Body of pancreas (tissue), 4 donors: ENCODE measurements at places on chromosomes 4 and X. TPM values are rescaled to one million over a fixed set of nuclear protein-coding genes. Genes with fewer than 3 reads are reported as not detected.

DNA sequence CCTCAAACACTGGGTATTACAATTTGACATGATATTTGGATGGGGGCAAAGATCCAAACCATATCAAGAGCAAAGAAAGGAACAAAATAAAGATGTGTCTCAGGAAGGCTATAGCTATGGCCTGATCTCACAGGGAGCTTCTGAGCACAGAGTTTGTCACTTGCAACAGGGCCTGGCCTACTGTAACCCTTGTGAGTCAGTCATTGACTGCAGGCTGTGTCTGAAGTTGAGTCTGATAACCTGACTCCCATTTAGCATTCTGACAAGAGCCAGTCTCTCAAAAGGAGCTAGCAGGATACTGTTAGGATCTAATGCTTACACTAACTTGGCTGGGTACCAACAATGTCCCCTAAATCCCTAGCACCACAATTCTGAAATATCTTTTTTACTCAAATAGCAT, 612.5 kb upstream of the TECRL start:
- H3K27me3 ChIP-seq, result no peaks in the 10 kb centered on the region
- H3K27ac ChIP-seq, result no peak overlapping the region
- DNase-seq, result no peak
- H3K36me3 ChIP-seq, result no peaks in the 10 kb centered on the region

DNA sequence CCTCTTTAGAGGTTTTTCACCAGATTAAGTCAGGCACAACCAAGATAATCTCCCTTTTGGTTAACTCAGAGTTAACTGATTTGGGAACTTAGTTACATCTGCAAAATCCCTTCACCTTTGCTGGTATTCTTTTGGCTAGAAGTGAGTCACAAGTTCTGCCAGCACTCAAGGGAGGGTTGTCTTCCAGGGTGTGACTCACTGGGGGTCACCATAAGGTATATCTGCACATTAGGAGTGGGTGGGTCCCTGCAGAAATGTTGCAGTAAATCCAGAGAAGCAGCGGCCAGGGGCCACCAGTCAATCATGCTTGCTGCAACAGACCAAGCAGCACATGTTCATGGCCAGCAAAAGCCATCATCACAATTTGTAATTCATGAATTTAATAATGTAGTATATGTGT, 59.8 kb upstream of the MAML3 start:
- no peak for DNase-seq
- H3K27me3 ChIP-seq, result no peaks in the 10 kb centered on the region
- no peak overlapping the region for H3K4me3 ChIP-seq
- no peaks in the 10 kb centered on the region for H3K36me3 ChIP-seq
- H3K27ac ChIP-seq, result no peak overlapping the region

PAGE4 gene
- total RNA-seq, result not detected

- no peaks in the 10 kb centered on the region for H3K27me3 ChIP-seq
- H3K4me3 ChIP-seq, result no peak overlapping the region
- no peak overlapping the region for H3K27ac ChIP-seq
- H3K4me1 ChIP-seq, result peaks cover 21% of the 10 kb centered on the region
- no peaks in the 10 kb centered on the region for H3K36me3 ChIP-seq
Measured at GRCh38 chr4:10047967-10048366, 26.7 kb upstream of the SLC2A9 start.

DNA sequence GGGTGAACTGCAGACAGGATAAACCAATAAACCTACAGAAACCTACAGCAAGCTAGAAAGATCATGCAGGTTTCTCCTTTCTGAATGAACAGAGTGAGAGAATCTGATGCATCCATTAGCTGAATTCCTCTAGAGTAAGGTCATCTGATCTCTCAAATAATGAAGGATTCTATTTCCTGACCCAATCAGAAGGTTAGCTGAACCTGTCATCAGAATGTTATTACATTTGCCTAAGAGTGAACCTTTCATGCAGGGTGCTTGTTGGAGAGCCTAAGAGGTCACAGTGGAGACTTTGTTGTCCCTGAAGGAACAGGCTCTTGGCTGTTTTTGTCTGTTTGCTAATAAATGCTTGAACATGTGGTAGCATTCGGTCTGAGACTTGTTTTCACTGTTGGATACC, 24.0 kb downstream of the MEPE start:
- peaks cover 10% of the 10 kb centered on the region for H3K4me1 ChIP-seq
- H3K36me3 ChIP-seq, result no peaks in the 10 kb centered on the region

- H3K27ac ChIP-seq, result no peak overlapping the region
- no peak overlapping the region for H3K4me3 ChIP-seq
- peaks cover 14% of the 10 kb centered on the region for H3K4me1 ChIP-seq
- H3K36me3 ChIP-seq, result no peaks in the 10 kb centered on the region
- H3K27me3 ChIP-seq, result no peaks in the 10 kb centered on the region
Measured at GRCh38 chr4:105455998-105456397, 17.9 kb downstream of the PPA2 start.

GRCh38 chr4:100369871-100370270, 148.0 kb downstream of the EMCN start:
- no peak overlapping the region for H3K27ac ChIP-seq
- H3K36me3 ChIP-seq, result no peaks in the 10 kb centered on the region
- H3K4me3 ChIP-seq, result no peak overlapping the region
- no peaks in the 10 kb centered on the region for H3K27me3 ChIP-seq

DNA sequence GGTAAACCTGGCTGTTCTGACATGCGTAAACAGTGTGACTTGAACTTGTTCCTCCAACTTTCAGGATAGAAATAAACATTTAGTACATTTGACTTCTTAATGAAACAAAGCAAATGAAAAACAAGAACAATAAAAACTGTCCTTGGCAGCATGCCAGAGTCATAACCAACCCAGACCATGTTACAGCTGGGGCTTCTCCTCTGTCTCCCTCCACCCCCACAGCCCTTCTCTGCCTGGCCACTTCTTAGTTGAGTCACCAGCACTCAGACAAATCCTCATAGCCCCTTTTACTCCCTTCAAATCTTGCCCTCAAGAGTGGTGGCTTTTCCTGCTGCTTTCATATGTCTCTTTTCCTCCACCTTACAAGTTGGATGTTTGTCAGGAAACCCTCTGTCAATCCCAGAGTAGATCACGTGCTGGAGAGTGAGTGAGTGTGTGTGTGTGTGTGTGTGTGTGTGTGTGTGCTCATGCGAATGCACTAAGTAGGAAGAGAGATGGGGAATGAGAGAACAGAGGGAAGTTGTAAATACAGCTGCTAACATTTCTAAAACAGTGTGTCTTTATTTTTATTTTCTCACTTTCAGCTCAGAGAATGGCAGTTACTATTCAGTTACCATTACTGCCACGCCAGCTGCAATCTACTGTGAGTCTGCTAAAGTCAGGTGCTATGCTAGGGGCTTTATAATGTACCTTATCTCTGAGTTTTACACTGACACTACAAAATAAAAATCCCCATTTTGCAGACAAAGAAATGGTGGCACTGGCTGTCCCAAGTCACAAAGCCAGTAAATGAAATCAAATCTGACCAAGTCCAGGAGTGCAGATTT, 15.0 kb downstream of the SCARB2 start:
- peak overlapping the region; percentile 88 for H3K27ac ChIP-seq
- no peaks in the 10 kb centered on the region for H3K27me3 ChIP-seq
- no peak overlapping the region for H3K4me3 ChIP-seq

GRCh38 chrX:131987252-131987651, 35.9 kb upstream of the STK26 start:
- H3K27ac ChIP-seq, result no peak overlapping the region
- no peak overlapping the region for H3K4me3 ChIP-seq
- H3K27me3 ChIP-seq, result no peaks in the 10 kb centered on the region
- no peak for DNase-seq
- no peaks in the 10 kb centered on the region for H3K4me1 ChIP-seq
- H3K36me3 ChIP-seq, result no peaks in the 10 kb centered on the region

GRCh38 chr4:19327364-19327763, 924.3 kb upstream of the SLIT2 start:
- no peak overlapping the region for H3K27ac ChIP-seq
- no peak overlapping the region for H3K4me3 ChIP-seq
- H3K4me1 ChIP-seq, result no peaks in the 10 kb centered on the region
- H3K27me3 ChIP-seq, result no peaks in the 10 kb centered on the region
- no peaks in the 10 kb centered on the region for H3K36me3 ChIP-seq
- no peak for DNase-seq

DNA sequence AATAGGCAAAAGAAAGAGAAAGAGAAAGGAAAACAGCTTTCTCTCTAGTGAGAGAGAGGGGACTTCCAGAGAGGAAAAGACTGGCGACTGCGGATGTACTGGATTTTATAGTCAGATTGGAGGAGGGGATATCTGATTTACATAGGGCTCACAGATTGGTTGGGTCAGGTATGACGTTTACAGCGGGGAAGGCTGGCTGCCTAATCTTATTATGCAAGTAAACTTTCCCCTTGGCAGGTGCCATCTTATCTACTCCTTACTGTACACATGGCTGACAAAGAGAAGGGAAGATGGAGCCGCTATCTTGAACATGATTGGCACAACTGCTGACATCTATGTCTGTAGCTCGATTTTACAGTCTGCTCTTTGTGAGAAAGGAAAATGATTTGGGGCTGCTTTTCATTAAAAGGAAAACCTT, 25.4 kb downstream of the RBPJ start:
- H3K4me1 ChIP-seq, result peaks cover 24% of the 10 kb centered on the region
- H3K4me3 ChIP-seq, result no peak overlapping the region
- no peak for DNase-seq
- H3K27me3 ChIP-seq, result no peaks in the 10 kb centered on the region

BTK gene
- 2.6 TPM for total RNA-seq

DNA sequence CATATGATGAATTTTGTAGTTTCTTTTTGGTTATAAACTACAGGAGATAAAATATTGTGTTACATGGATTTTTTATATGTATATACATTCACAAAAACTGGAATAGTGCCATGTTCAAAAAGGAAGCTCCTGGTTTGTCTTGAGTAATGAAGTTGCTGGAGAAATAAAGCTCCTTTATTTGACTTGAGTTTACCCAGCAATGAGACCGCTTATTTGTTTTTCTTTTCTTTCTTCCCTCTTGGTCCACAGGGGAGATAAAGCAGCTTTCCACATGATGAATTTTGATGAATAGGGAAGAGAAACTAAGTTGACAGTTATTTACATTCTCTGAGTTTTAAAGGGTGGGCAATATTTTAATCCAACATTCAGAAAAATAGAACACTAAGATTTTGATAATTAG, 176.5 kb downstream of the GPM6A start:
- no peaks in the 10 kb centered on the region for H3K36me3 ChIP-seq
- H3K4me3 ChIP-seq, result no peak overlapping the region
- H3K4me1 ChIP-seq, result no peaks in the 10 kb centered on the region

GRCh38 chr4:184968366-184968765, 49.9 kb upstream of the HELT start:
- no peak overlapping the region for H3K4me3 ChIP-seq
- DNase-seq, result no peak
- H3K27ac ChIP-seq, result no peak overlapping the region
- H3K4me1 ChIP-seq, result peaks cover 8% of the 10 kb centered on the region
- H3K36me3 ChIP-seq, result no peaks in the 10 kb centered on the region

DNA sequence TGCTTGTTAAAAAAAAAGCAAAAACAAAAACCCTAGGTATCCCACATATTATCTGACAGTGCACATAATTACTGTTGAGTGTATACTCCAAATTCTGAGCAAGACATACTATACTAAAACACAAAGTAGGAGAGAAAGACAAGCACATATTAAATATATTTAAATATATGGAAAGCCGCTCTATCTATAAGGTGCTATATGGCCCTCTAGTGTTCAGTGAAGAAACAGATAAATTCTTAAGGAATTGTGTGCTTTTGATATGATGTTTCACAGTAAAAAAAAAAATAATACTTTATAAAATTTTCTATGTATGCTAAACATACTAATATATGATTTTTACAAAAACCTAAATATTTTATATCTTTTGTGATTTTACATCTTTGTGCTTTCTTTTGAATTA, 137.8 kb downstream of the FBXW7 start:
- no peak for DNase-seq
- H3K36me3 ChIP-seq, result no peaks in the 10 kb centered on the region
- H3K4me3 ChIP-seq, result no peak overlapping the region
- H3K27me3 ChIP-seq, result no peaks in the 10 kb centered on the region
- H3K27ac ChIP-seq, result no peak overlapping the region

TMSB15A gene
- total RNA-seq, result not detected

TEX11 gene
- 0.66 TPM for total RNA-seq

GRCh38 chr4:115152965-115153364, 39.5 kb upstream of the NDST4 start:
- no peak overlapping the region for H3K27ac ChIP-seq
- no peaks in the 10 kb centered on the region for H3K4me1 ChIP-seq
- DNase-seq, result no peak
- H3K4me3 ChIP-seq, result no peak overlapping the region

DNA sequence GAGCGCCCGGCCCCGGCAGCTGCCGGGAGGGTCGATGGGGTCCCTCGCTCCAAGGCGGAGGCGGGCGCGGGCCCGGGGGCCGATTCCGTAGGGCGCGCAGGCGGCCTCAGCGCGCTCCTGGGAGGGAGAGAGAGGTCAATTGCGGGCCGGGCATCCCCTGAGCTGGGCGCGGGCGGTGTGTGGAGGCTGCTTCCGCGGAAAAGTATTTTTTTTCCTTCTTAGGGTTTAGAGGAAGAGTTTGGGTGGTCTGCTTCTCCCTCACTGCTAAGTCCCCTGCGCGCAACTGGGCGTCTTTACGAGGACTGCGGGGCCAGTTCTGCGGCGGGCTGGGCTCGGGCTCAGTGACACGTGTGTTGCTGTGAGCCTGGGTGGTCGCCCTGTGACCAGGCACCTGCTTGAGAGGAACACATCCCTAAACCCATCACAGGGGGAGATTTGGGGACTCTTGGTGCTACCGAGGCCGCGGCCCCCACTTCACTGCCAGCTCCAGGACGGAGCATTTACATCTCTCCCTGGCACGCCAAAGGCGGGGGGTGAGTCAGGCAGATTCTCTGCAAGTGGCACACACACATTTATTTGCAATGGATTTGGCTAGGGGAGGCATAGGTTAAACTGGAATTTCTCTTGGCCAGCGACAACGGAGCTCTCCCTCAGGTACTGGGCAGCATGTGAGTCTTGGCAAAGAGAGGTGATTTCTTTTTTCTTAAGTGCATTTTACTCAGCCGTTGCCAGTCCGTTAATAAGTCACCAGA, 151.2 kb upstream of the SLC4A4 start:
- peak; percentile 59 for DNase-seq
- H3K27me3 ChIP-seq, result no peaks in the 10 kb centered on the region
- peak overlapping the region; percentile 86 for H3K27ac ChIP-seq

- no peak overlapping the region for H3K27ac ChIP-seq
- H3K4me3 ChIP-seq, result no peak overlapping the region
- no peaks in the 10 kb centered on the region for H3K27me3 ChIP-seq
- H3K4me1 ChIP-seq, result no peaks in the 10 kb centered on the region
- no peak for DNase-seq
Measured at GRCh38 chrX:9132036-9132638, 98.2 kb upstream of the FAM9B start.

- H3K27me3 ChIP-seq, result no peaks in the 10 kb centered on the region
- no peak within 1 kb of the TSS for H3K27ac ChIP-seq
- H3K36me3 ChIP-seq, result no peaks in the 10 kb centered on the region
Measured at GRCh38 chr4:82561786-82562563, at the start of gene TMEM150C. TSS of gene TMEM150C (minus strand) at chr4:82561988. CDS start at chr4:82504657, 57,331 bp downstream.

- H3K4me1 ChIP-seq, result no peaks in the 10 kb centered on the region
- no peak for DNase-seq
- no peak overlapping the region for H3K4me3 ChIP-seq
- H3K36me3 ChIP-seq, result no peaks in the 10 kb centered on the region
- H3K27me3 ChIP-seq, result no peaks in the 10 kb centered on the region
Measured at GRCh38 chrX:151386838-151387459, 10.1 kb upstream of the VMA21 start.
